ENCODE measurements at places on chromosomes 16 and 17. TPM values are rescaled to one million over a fixed set of nuclear protein-coding genes. Genes with fewer than 3 reads are reported as not detected.

NTN1 gene
- 0.59 TPM for total RNA-seq

NTHL1 gene
- 25.3 TPM for total RNA-seq

TAT gene
- not detected for total RNA-seq

KRTAP4-1 gene
- total RNA-seq, result not detected

SLC47A2 gene
- total RNA-seq, result not detected

PRSS53 gene
- total RNA-seq, result 7.4 TPM

DNA sequence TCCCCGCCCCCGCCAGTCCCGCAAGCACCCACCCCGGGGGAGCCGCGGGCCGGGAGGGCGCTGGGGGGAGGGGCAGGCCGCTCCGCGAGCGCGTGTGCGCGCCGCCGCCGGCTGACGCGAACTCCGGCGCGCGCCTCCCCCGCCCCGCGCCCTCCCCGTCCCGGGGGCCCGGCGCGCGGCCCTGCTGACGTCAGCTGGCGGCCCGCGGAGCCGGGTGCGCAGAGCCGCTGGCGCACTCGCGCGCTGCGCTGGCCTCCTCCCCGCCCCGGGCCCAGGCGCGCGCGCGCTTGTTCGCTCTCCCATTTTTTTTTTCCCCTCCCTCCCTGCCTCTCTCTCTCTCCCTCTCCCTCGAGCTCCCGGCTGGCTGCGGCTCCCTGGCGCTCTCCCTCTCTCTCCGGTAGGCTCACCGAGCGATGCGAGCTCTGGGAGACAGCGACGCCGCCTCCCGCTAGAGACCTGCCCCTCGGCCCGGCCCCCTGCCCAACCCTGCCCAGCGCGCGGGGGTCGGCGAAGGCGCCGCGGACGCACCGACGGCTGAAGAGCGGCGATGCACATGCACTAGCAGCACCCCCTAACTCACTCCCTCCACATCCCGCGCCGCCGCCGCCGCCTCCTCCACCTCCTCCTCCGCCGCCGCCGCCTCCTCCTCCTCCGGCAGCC is at the start of gene GNAO1:
Gene GNAO1 (plus strand): TSS at position 334 of the 660 bp plus-strand sequence. CDS start 747 bp downstream, outside the sequence.
- no peak for DNase-seq

GRCh38 chr17:72122765-72123529 is 2.1 kb downstream of the SOX9 start:
- DNase-seq, result no peak

DNA sequence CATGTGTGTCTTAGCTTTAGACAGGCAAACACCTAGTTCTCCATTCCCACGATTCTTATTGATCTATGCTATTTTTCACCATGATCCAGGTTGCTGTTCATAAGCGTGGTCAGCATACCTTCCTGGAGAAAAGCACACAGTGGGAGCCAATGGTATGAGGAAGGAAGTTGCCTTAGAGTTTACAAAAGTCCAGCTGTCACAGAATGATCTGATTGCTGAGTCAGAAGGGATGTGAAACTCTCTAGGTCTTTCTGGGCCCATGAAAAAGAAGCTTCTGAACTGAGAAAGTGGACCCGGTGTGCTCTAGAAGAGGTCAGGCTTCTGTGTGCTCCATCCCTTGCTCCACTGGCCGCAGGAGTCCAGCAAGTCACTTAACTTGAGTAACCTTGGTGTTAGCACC is 71.0 kb upstream of the CCL1 start:
- no peak for DNase-seq

GRCh38 chr16:84150926-84151325 is 5.8 kb downstream of the DNAAF1 start:
- no peak for DNase-seq

GRCh38 chr16:839643-840408 is 39.3 kb upstream of the GNG13 start:
- no peak for DNase-seq

DNA sequence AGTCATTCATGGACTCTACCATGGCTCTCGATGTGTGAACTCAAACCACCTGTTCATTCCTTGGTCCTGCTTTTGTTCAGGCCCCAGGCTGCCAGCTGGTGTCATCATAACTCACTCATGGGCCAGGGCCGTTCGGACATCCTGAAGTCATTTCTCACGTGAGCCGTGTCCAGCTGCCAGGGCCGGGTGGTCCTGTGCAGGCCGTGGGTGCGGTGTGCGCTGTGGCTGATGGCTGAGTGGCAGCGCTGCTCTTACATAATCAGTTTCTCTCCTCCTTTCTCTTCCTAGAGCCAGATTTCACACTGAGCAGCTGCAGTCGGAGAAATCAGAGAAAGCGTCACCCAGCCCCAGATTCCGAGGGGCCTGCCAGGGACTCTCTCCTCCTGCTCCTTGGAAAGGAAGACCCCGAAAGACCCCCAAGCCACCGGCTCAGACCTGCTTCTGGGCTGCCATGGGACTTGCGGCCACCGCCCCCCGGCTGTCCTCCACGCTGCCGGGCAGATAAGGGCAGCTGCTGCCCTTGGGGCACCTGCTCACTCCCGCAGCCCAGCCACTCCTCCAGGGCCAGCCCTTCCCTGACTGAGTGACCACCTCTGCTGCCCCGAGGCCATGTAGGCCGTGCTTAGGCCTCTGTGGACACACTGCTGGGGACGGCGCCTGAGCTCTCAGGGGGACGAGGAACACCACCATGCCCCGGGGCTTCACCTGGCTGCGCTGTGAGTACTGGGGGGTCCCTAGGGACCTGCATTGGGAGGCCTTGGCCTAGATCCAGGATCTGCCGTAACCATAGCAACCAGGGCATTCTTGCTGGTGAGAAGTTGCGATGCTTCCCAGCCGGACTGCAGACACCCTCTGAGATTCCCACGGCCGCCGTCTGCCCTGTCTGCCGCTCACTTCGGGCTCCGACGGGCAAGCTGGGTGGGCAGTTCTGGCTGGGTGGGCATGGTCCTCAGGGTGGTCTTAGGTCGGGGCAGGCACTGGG is at the start of gene IL34:
Gene IL34 (plus strand): TSS at position 300 of the 982 bp plus-strand sequence. CDS start 389 bp downstream, at position 689.
- no peak for DNase-seq

DNA sequence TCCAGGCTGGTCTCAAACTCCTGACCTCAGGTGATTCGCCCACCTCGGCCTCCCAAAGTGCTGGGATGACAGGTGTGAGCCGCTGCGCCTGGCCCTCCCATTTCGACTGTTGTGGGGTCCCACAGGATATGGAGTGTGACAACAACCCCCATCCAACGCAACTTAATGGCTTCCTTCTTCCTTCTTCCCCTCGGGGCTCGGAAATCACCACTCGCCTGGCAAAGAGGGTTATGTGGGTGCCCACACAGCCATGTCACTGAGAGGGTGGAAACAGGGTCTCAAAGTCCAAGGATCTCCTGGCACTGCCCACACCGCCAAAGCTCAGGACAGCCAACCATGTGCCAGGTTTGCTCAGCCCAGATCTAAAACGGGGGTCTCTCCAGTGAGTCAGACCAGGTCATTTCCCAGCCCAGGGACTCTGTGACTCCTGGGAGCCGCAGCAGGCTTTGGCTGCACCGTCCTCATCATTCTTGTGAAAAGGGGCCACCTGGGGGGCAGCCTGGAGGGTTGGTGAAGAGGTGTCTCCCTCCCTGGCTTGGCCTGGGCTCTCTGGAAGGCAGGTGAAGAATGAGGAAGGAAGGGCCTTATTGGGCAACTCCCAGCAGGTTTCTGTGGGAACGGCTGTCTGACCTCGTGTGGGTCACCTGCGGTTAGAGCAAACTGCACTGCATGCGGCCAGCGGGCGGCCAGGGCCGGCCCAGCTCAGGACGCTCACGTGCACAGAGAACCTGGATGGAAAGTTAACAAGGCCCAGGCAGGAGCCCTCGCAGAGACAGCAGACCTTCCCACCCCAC is 25.3 kb upstream of the LITAF start:
- no peak for DNase-seq

- peak; percentile 13 for DNase-seq
These were observed 97.1 kb downstream of the TMEM100 start for GRCh38 chr17:55625521-55625920.

DNA sequence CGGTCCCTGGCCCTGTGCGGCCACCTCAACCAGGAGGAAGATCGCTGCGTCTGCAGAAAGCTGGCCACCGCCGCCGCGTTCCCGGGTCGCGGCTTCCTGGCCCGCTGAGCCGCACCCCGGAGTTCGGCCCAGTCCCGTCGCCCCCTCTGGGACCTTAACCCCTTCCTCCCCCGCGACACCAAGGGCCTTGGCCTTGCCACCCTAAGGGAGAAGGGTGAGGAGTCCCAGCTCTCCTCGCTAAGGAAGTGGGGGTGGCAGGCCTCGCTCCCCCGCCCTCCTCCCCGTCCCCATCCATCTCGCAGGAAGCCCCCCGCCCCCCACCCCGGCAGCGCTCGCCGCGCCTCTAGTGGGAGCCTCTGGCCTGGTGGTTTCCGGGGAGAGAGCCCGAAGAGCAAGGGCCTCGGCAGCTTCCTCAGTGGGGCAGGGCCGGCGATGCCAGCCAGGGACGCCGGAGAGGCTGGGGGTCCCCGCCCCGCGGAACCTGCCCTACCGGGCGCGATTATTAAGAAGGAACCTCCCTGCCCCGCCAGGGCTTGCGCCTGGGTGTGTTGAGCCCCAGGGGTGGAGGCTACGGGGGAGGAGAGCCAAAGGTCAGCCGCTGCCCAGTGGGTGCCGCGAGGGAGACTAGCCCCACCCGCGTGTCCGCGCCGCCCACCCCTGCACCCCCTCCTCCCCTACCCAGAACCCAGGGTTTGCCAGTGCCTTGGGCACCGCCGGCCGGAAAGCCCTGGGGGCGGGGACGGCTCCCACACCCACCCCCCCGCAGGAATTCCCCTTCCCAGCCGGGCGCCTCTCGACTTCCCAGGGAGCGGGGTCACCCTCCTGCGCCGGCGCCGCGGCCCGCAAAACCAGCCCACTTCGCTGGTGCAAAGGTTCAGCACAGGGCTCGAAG is 6.8 kb downstream of the CBX4 start:
- DNase-seq, result no peak

DNA sequence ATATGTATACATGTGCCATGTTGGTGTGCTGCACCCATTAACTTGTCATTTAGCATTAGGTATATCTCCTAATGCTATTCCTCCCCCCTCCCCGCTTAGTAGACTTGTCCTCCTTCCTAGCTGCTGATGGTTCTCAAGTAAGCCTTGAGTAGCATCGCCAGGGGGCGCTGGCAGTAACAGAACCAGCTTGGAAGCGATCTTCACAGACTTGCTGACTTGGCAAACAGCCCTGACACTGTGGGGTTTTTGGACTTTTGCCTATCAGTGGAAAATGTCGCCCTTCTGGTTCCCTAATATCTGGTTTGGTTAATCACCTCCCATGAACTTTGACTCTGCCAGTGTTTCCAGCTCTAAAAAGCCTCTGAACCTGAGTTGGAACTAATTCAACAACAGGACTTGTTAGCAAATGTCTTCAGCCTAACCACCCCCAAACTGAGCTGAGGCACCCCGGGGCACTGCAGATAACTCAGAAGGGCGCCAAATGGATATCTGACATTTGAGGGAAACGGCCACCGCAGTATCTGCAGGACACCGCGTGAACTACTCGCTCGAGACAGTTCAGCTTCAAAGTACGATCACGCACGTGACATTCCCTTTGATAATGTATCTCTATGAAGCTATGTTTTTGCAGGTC is 15.4 kb upstream of the SPATA32 start:
- DNase-seq, result peak; percentile 89

GRCh38 chr17:49567871-49568694 is 7.6 kb upstream of the NXPH3 start:
- peak; percentile 84 for DNase-seq

DNA sequence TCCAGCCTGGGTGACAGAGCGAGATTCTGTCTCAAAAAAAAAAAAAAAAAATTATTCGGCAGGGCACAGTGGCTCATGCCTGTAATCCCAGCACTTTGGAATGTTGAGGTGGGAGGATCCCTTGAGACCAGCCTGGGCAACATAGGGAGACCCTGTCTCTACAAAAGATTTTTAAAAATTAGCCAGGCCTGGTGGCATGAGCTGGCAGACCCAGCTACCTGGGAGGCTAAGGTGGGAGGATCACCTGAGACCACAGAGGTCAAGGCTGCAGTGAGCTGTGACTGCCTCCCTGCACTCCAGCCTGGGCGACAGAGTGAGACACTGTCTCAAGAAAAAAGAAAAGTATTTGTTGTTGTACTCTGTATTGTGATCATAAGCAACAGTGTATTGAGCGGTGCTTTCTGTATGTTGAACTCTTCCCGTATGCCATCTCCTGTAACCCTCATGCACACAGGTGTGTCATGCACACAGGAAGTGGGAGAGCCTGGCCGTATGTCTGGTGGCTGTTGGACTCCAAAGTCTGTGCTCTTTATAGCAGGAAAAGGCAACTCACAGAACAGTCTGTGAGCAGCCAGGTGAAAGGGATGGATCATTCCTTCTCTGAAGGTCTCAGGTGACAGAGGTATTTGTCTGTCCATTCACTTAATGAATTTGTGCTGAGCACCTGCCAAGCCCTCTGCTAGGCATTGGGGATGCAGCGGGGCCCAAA is 17.1 kb downstream of the CDH1 start:
- no peak for DNase-seq

GRCh38 chr17:9932491-9932890 is 27.4 kb upstream of the RCVRN start:
- DNase-seq, result no peak

DNA sequence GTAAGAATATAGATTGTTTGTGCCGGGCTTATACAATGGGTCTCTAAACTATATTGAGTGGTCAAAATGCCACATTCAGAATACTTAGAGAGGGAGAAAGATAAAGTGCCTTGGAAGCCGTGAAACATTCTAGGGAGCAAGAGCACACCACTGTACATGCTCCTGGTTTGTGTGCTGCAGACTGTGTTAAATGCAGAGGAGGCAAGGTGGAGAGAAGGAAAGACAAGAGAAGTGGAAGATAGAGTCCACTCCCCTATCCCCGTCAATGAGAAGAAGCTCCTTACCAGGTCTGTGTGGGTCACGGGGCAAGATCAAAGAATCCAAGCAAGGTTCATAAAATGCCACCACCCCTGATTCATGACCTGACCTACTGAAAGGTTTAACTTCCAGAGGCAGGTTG is 267.1 kb upstream of the TBX2 start:
- DNase-seq, result no peak

DNA sequence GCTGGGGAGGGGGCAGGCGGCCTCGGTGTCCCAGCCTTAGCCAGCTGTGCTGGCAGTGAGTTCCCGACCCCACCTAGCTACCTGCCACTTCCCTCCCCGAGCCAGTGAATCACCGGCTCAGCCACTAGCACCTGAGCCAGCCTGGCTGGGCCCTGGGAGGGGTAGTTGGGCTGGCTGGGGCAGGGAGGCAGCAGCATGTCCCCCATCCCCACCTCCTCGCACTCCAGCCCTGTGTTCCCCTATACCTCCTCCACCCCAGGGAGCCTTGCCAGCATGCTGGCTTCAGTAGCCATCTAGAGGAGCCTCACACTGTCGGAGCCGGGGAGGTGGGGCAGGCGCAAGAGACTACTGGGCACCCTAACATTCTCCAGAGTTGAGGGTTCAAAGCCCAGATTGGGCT is 2.8 kb downstream of the EVPL start:
- no peak for DNase-seq

GRCh38 chr16:85056211-85056748 is 28.7 kb downstream of the KIAA0513 start:
- DNase-seq, result no peak

DNA sequence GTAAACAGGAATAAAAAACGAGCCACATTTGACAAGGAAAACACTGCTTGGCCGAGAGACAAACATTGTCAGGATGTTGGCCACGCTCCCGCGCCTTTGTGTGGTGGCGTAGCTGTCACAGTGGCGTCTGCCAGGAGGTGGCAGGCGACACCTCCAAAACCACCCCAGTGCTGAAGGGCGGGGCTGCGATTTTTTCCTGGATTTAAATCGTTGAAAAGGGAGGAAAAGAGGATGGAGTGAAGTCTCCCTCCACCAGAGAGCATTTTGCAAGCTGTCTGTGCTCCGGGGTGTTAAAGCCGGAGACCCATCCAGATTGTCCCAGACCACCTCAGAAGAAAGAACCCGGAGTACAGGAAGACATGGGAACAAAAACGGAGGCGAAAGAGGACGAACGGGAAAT is 12.7 kb downstream of the MRM3 start:
- DNase-seq, result peak; percentile 55
